Stimulated activated CD4-positive, alpha-beta T cell treated with anti-CD3 and anti-CD28 coated beads, Interleukin-4, amount 100 ng/mL, for 48 hours (primary cell): ENCODE measurements at places on chromosomes 1 and 21.

DNA sequence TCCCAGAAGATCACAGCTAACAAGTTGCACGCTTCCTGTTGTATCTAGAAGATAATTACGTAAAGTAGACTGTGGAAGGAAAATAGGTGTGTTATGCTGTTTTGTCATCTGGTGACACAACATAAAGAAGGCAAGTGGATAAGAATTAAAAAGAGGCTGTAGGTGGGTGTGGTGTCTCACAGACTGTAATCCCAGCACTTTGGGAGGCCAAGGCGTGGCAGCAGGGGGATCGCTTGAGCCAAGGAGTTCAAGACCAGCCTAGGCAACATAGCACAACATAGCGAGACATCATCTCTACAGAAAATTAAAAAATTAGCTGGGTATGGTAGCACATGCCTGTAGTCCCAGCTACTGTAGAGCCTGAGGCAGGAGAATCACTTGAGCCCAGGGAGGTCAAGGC is 17.9 kb upstream of the ZNF281 start:
- DNase-seq = no peak

GRCh38 chr1:235297579-235297978 is 30.4 kb downstream of the ARID4B start:
- DNase-seq = no peak

- no peak for DNase-seq
These were observed 86.8 kb downstream of the KCNJ6 start for GRCh38 chr21:37829447-37829846.

GRCh38 chr1:97209381-97209957 is 487.9 kb downstream of the PTBP2 start:
- no peak for DNase-seq

- no peak for DNase-seq
These were observed 145.5 kb upstream of the IRF2BP2 start for GRCh38 chr1:234755449-234755863.

- no peak for DNase-seq
These were observed 36.5 kb downstream of the ZBTB17 start for GRCh38 chr1:15939181-15940109.

DNA sequence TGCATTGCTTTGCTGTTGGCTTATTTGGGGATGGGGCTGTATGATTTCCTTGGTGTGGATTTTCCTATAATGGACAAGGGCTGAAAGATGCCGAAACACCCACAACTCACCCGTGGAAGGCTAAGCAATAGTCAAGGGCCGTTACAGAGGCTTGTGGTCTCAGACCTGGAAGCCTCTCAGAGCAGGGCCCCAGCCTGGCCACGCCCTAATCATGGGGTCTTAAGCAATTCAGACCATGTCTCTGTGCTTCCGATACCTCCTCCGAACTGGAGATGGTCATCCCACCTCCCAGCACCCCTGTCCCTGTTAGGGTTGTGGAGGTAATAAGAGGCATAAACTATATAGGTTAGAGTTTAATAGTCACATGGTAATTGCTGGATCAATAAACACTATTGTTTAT is 3.4 kb downstream of the ABCG1 start:
- DNase-seq = no peak

- DNase-seq = no peak
These were observed 579.3 kb upstream of the ADGRL4 start for GRCh38 chr1:79585801-79586200.

DNA sequence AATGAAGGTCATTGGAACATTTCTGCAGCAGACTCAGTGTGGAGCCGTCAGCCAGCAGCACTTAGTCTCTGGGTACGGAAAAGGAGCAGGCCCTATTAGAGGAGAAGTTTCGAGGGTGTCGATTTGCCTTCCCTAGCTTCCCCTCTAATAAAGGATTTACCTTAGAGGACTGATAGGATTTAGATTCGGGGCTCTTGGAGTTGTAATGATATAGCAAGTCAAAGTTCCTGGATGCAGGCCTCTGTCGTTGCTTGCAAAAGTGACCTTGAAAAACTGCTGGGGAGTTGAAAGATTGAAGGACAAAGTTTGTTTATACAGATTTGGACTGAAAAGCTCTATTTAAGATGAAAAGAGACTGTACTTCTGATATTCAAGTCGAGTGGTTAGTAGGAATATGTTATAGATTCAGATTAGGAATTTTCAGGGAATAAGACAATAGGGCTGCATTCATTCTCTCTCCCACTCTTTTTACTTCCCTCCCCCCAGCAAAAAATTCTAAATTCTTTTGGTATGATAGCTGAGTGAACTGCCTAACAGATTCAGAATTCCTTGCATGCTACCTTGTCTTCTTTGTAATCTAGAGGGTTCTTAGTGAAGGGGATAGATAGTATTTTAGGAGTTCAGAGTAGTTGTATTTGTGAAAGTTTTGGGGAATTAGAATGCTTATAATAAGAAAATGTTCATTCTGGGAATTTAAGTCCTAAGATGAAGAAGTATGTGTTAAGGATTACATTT is 19.2 kb downstream of the NFYC start:
- DNase-seq = no peak

DNA sequence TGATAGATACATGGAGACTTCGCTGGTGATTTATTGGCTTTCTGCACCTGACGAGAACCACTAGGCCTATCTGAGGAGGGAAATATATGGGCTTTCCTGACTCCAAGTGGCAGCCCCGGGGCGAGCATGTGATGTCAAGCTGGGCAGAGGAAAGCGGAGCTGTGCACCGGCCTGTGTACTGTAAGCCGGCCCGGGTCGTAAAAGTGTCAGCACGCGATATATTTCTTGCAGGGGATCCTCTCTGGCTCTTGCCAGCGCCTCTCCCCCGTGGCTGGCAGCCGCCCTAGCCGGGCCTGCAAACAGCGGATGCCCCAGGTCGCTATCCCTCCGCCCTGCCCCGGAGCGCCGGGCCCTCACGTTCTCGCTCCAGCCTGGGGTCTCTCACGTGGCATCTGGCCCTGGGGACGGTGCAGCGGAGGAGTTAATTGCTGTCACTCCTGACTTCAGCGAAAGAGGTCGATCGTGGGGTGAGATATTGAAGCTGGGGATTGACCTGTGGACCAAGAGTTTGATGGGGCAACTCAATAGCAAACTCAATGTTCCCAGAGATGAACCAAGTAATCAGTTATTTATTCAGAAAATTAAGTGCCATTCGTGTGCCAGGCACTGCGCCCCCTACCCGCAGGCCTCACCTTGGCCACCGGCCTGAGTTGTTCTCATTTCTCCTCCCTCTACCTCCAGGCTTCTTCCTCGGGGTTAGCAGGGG is 41.0 kb upstream of the HAO2 start:
- peak; percentile 29 for DNase-seq

- DNase-seq = no peak
These were observed 300.7 kb upstream of the SPAG17 start for GRCh38 chr1:118485757-118486156.

DNA sequence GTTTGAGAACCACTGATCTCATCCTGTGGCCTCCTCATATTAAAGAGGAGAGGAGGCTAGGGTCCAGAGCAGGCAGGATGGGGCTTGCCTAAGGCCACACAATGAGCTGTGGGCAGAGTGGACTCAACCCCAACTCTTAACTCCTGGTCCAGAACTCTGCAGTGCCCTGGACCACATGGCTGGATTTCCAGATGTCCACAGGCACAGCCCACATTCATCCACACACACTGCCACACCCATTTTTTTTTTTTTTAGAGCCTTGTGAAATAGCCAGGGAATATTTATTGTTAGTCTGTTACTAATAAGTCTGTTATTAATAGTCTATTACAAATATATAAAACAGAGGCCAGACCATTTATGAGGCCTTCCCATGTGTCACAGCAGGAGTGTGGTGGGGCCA is 192.2 kb downstream of the TRABD2B start:
- no peak for DNase-seq

- no peak for DNase-seq
These were observed 310.2 kb downstream of the MRPL39 start for GRCh38 chr21:25297117-25297516.

- DNase-seq = no peak
These were observed 36.6 kb upstream of the ECE1 start for GRCh38 chr1:21326861-21327344.

- peak; percentile 34 for DNase-seq
These were observed 49.8 kb downstream of the PRDM2 start for GRCh38 chr1:13749543-13750341.

DNA sequence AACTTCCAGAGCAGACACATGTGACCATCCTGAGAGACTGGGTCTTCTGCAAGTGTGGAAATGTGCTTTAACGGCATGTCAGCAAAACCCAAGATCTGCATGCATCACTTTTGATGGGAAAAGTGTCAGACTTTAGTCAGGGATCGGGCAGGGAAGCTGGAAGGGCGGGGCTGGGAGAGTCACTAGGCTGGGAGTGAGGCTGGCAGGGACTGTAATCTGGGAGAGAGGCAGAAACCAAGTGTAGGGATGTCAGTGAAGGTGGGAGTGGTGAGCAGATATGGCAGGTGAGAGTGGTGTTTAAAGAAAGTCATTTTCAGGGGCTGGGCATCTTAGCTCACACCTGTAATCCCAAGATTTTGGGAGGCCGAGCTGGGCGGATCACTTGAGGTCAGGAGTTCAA is 11.3 kb downstream of the CDA start:
- DNase-seq = no peak

DNA sequence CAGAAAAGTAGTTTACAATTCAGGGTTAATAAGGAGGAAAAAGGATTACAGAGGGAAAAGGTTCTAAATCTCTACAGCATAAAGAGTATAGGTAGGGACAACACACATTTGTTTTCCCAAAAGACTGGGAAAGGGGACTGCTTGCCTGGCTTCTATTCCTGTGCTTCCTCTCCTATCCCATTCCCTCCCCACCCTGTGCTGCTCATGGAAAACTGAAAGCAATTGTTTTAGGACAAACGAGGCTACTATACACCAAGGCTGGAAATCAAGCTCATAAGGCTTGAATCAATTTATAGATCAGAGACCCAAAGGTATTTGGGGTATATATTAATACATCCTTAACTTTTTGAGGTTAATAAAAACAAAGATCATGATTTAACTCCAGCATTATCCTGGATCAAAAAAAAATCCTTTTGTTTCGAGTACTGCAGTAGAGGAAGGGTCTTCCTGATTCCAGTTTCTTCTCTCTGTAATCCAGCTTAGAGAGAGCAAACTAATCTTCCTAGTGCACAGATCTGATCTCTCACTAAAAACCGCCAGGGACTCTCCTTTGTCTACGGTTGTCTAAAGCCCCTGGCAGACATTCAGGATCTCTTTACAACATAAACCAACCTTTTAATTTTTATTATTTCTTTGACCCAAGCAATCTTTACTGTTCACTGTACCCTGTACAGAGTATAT is 37.4 kb upstream of the A3GALT2 start:
- no peak for DNase-seq

GRCh38 chr1:35097224-35097623 is 18.0 kb downstream of the ZMYM1 start:
- no peak for DNase-seq

DNA sequence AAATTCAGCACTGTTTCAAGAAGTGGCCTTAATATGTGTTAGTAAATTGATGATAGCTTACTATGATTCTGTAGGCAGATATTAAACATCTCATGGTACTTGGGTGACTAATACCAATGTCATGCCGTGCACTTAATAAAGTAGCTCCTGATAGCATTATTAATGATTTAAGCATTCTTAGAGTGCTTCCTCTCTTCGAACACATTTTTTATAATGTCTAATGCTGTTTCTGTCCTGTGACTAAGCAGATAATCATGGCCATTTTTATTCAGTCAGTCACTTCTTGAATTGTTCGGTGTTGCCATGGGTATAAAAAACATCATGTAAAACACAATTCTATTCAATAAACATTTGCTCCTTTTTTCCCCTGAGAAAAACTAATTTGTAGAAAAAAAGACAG is 804.6 kb upstream of the ADGRL4 start:
- DNase-seq = no peak

DNA sequence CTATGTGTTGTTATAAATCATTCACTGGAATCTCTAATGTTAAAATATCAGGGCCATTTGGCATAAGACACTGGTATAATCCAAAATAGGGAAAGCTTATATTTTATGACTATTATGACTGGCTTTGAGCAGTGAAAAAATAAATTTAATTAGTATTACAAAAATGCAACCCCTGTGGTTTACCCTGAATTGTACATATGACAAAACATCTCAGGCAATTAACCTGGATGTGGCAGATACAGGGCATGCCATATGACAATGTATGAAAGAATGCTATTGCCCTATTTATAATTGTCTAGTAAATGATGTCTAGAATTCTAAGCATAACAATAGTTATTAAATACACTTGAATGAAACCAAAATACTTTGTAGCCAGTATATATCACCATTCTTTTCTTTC is 532.5 kb upstream of the ADGRL4 start:
- no peak for DNase-seq

- DNase-seq = no peak
These were observed 20.8 kb upstream of the MYSM1 start for GRCh38 chr1:58720680-58721079.

DNA sequence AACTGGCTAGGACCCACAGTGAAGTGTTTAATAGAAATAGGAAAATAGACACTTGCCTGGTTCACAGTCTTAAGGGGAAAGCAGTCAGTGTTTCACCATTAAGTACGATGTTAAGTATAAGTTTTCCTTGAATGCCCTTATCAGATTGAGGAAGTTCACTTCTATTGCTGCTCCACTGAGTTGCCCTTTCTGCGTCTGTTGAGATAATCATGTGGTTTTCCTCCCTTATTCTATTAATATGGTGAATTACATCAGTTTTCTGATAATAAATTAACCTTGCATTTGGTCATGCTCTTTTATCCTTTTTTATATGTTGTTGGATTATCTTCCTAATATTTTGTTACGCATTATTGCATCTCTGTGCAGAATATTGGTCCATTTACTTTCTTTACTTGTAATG is 21.4 kb downstream of the UTS2 start:
- DNase-seq = no peak

- no peak for DNase-seq
These were observed 48.0 kb upstream of the NEK7 start for GRCh38 chr1:198108636-198109370.

GRCh38 chr21:41701749-41702148 is 65.1 kb downstream of the RIPK4 start:
- DNase-seq = no peak

DNA sequence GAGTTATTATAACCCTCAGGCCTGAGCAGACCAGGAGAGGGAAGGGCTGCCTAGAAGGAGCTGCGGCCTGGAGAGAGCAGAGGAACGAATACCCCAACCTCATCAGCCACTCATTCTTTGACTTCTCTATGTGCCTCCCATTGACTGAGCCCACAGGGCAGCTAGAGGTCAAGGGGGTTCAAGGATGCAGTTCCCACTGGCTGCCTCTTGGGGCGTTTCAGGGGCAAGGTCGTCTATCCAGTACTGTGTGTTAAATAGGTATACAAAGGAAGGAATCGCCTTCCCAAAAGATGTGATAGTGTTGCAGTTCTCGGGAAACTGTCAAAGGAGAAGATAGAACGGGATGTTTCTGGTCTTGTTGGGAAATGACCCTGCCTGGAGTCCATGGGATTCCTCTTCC is 250.6 kb downstream of the PRDM2 start:
- DNase-seq = no peak

- peak; percentile 45 for DNase-seq
These were observed at the start of gene OLIG1 for GRCh38 chr21:33069994-33070743. Gene OLIG1 (plus strand): TSS chr21:33070141. CDS start chr21:33070247, 106 bp downstream.

DNA sequence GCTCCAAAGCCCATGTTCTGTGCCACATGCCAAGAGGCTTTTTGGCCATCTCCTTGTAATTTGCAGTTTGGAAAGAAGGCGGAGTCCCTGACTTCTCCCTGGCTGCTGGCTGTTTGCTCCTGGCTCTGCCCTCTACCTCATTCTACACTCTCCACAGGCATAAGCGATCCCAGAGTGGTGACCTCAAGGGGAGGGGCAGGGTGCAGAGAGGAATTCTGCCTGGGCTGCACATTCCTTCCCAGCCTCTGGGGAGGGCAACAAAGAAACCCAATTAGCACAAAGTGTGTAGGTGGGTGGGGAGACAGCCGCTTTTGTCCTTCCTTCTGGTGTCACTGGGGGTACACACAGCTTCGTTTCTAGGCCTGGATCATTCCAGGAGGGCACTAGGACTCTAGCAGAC is 95.3 kb downstream of the HIVEP3 start:
- no peak for DNase-seq
